ENCODE measurements at places on chromosomes 1 and 21.

- no peak overlapping the region for H3K4me3 ChIP-seq
- no peaks in the 10 kb centered on the region for H3K4me1 ChIP-seq
- H3K27ac ChIP-seq = no peak overlapping the region
- no peaks in the 10 kb centered on the region for H3K36me3 ChIP-seq
- no peaks in the 10 kb centered on the region for H3K27me3 ChIP-seq
- DNase-seq = no peak
These were observed 76.1 kb upstream of the KIAA0040 start for GRCh38 chr1:175268720-175269119.

DNA sequence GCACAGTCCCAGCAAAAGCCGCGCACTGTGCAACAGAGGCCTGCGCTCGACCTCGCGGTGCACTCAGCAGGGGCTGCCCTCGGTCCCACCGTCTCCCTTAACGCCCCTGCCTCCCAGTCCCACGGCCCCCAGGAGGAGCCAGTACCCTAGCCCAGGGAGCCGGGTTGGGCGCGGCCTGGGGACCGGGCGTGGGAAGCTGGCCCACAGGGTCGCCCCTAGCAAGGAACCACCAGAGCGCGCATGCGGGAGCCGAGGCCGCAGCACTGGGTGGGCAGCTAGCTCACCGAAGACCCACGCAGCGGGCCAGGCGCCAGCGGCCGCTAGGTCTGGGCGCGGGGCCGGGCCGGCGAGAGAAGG, 21.6 kb upstream of the ZNF678 start:
- peak; percentile 23 for DNase-seq
- H3K4me1 ChIP-seq = peaks cover 10% of the 10 kb centered on the region
- peaks cover 2% of the 10 kb centered on the region for H3K27me3 ChIP-seq
- peaks cover 4% of the 10 kb centered on the region for H3K36me3 ChIP-seq

GRCh38 chr1:41632781-41633575, 148.5 kb upstream of the EDN2 start:
- H3K27ac ChIP-seq = no peak overlapping the region
- no peaks in the 10 kb centered on the region for H3K36me3 ChIP-seq
- H3K4me3 ChIP-seq = no peak overlapping the region
- no peaks in the 10 kb centered on the region for H3K4me1 ChIP-seq
- no peak for DNase-seq
- H3K27me3 ChIP-seq = no peaks in the 10 kb centered on the region

DNA sequence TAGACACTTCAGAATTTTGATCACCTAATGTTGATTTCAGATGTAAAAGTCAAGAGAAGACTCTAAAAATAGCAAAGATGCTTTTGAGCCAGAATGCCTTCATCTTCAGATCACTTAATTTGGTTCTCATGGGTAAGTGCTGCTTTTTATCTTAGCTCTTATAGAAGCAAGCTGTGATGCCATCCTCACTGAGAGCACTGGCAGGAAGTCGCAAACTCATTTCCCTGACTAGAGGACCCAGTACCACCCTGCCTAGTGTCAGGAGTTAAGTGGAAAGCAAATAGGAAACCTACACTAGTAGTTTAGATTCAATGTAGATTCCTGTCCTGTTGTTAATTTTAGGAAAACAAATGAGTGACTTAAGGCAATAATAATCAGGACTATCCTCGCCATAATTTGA, 12.1 kb downstream of the IFNAR2 start:
- H3K27ac ChIP-seq = no peak overlapping the region
- DNase-seq = no peak
- H3K36me3 ChIP-seq = peaks cover 59% of the 10 kb centered on the region
- H3K27me3 ChIP-seq = peaks cover 7% of the 10 kb centered on the region

- H3K4me3 ChIP-seq = no peak overlapping the region
- peaks cover 6% of the 10 kb centered on the region for H3K4me1 ChIP-seq
- no peaks in the 10 kb centered on the region for H3K36me3 ChIP-seq
These were observed 130.6 kb downstream of the PLPP3 start for GRCh38 chr1:56448529-56449300.

GRCh38 chr1:26911399-26912146, 2.2 kb downstream of the NR0B2 start:
- H3K27me3 ChIP-seq = peaks cover 6% of the 10 kb centered on the region
- H3K27ac ChIP-seq = no peak overlapping the region

DNA sequence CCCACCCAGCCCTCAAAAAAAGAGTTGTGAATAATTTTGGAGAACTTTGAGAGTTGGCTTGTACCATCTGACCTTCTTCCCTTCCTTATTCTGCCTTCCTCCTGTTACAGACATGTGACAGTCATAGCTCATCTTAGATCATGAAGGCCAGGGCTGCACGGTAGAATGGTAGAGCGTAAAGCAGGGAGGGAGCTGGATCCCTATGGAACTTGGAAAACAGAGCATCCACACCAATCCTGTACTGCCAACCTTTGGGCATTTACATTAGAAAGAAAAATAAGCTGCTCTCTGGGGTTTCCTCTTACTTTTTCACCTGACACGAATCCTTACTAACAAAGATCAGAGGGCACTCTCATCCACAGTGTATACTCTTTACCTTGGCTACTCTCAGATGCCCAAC, 121.5 kb downstream of the GPR52 start:
- H3K27me3 ChIP-seq = no peaks in the 10 kb centered on the region
- H3K36me3 ChIP-seq = no peaks in the 10 kb centered on the region
- H3K4me3 ChIP-seq = no peak overlapping the region
- H3K27ac ChIP-seq = no peak overlapping the region
- no peaks in the 10 kb centered on the region for H3K4me1 ChIP-seq

- peaks cover 5% of the 10 kb centered on the region for H3K36me3 ChIP-seq
- H3K4me1 ChIP-seq = no peaks in the 10 kb centered on the region
- H3K27me3 ChIP-seq = peaks cover 12% of the 10 kb centered on the region
- no peak overlapping the region for H3K4me3 ChIP-seq
- no peak for DNase-seq
- H3K27ac ChIP-seq = no peak overlapping the region
These were observed 88.4 kb downstream of the VWA5B1 start for GRCh38 chr1:20379075-20379474.

DNA sequence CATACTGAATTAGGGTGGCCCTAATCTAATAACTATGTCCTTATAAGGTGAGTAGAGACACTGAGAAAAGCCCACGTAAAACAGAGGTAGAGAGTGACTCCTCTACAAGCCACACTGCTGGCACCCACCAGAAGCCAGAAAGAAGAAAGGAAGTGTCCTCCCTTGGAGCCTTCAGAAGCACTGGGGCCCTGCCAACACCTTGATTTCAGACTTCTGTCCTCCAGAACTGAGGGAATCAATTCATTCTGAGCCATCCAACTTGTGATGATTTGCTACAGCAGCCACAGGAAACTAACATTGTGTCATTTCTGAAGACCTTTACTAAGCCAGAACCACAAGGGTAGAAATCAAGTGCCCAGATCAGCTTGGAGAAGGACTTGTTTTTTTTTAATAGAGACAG, 15.0 kb downstream of the GNB1 start:
- no peak overlapping the region for H3K4me3 ChIP-seq
- DNase-seq = no peak
- peaks cover 53% of the 10 kb centered on the region for H3K36me3 ChIP-seq
- H3K27me3 ChIP-seq = peaks cover 13% of the 10 kb centered on the region
- peaks cover 41% of the 10 kb centered on the region for H3K4me1 ChIP-seq

GRCh38 chr1:43300378-43301094, at the start of gene TIE1:
Gene TIE1, plus strand, starts transcription at chr1:43300982. Its CDS starts 90 bp downstream, at chr1:43301072.
- peaks cover 75% of the 10 kb centered on the region for H3K4me1 ChIP-seq
- peak within 1 kb of the TSS; percentile 97 for H3K4me3 ChIP-seq
- H3K27ac ChIP-seq = peak within 1 kb of the TSS; percentile 99
- DNase-seq = peak; percentile 79

DNA sequence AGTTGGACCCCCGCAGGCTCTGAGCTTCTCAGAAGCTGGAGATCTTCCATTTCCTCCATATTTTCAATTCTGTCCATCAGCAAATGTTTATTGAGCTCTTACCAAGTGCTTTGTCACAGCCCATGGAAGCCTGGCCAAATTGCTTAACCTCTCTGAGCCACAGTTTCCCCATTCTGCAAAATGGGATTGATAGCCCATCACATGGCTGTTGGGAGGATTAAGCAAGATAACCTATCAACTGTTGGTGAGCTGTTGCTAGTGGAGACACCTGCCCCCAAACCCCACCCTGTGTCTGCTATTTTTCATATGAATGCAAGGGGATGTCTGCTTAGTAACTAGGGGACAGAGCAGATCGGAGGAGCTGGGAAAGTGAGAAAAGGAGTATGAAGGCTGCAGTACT, 38.3 kb downstream of the CD34 start:
- no peak overlapping the region for H3K27ac ChIP-seq
- H3K36me3 ChIP-seq = no peaks in the 10 kb centered on the region
- no peak overlapping the region for H3K4me3 ChIP-seq
- H3K4me1 ChIP-seq = peaks cover 38% of the 10 kb centered on the region

DNA sequence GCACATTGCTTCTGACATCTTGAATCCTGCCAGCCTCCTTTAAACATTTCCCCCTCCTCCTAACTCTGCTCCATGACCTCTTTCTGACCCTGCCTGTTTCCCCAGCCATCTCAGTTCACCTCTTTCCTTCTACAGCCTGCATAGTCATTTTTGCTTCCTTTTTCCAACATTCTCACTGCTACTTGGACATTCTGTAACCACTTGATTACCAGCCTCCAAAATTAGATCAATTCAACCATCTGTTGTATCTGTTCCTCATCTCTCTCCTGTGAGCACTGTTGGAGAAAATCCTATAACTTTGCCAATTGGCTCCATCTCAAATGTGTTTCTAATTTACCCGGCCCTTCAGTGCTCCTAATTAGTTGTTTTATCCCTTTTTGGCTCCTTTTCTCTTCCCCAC, 27.5 kb upstream of the GPR88 start:
- peaks cover 3% of the 10 kb centered on the region for H3K36me3 ChIP-seq
- H3K4me3 ChIP-seq = no peak overlapping the region
- no peak for DNase-seq
- H3K27me3 ChIP-seq = no peaks in the 10 kb centered on the region

GRCh38 chr1:203548892-203549291, 54.9 kb downstream of the OPTC start:
- no peak for DNase-seq
- no peaks in the 10 kb centered on the region for H3K27me3 ChIP-seq
- H3K4me3 ChIP-seq = no peak overlapping the region
- H3K36me3 ChIP-seq = no peaks in the 10 kb centered on the region
- H3K4me1 ChIP-seq = peaks cover 4% of the 10 kb centered on the region
- no peak overlapping the region for H3K27ac ChIP-seq

GRCh38 chr1:207286786-207287468, 34.6 kb upstream of the CD55 start:
- no peak overlapping the region for H3K4me3 ChIP-seq
- peaks cover 1% of the 10 kb centered on the region for H3K27me3 ChIP-seq
- H3K27ac ChIP-seq = no peak overlapping the region
- peaks cover 19% of the 10 kb centered on the region for H3K4me1 ChIP-seq
- H3K36me3 ChIP-seq = peaks cover 9% of the 10 kb centered on the region

GRCh38 chr1:8962812-8963530, 17.3 kb downstream of the CA6 start:
- no peaks in the 10 kb centered on the region for H3K4me1 ChIP-seq
- peaks cover 11% of the 10 kb centered on the region for H3K27me3 ChIP-seq
- H3K36me3 ChIP-seq = peaks cover 4% of the 10 kb centered on the region
- H3K27ac ChIP-seq = no peak overlapping the region
- DNase-seq = peak; percentile 59

- DNase-seq = no peak
- H3K4me3 ChIP-seq = no peak overlapping the region
- H3K4me1 ChIP-seq = no peaks in the 10 kb centered on the region
- H3K27ac ChIP-seq = no peak overlapping the region
These were observed 64.8 kb downstream of the MYOM3 start for GRCh38 chr1:24047110-24047477.

- H3K4me3 ChIP-seq = no peak overlapping the region
- DNase-seq = no peak
- peaks cover 5% of the 10 kb centered on the region for H3K27me3 ChIP-seq
- H3K4me1 ChIP-seq = peaks cover 37% of the 10 kb centered on the region
- peak overlapping the region; percentile 7 for H3K27ac ChIP-seq
These were observed 213.4 kb downstream of the APP start for GRCh38 chr21:25956993-25957714.

DNA sequence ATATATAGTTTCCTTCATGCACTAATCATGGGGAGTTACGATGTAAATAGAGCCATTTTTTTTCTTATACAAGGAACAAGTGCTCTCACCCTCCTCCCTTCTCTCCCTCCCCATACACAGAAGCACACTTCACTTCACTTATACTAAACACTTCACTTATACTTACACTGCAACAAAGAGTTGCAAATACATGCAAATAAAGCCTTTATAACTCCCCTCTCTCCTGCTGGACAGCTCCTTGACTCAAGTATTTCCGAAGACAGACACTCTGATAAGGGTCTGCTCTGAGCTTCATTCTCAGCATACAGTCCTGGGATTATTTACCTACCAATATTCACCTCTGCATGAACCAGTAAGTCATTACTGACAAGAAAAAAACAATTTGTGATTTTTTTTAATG, 35.6 kb upstream of the ERG start:
- no peak for DNase-seq
- H3K36me3 ChIP-seq = no peaks in the 10 kb centered on the region
- H3K4me3 ChIP-seq = no peak overlapping the region

GRCh38 chr1:6281511-6282402, 20.9 kb upstream of the GPR153 start:
- no peak overlapping the region for H3K27ac ChIP-seq
- H3K4me1 ChIP-seq = no peaks in the 10 kb centered on the region
- peaks cover 6% of the 10 kb centered on the region for H3K27me3 ChIP-seq
- H3K36me3 ChIP-seq = peaks cover 8% of the 10 kb centered on the region
- no peak for DNase-seq

GRCh38 chr1:200872446-200873115, at the start of gene GPR25:
Gene GPR25, plus strand, starts transcription at chr1:200872981. Its CDS starts 57 bp downstream, at chr1:200873038.
- H3K4me3 ChIP-seq = no peak within 1 kb of the TSS
- H3K36me3 ChIP-seq = no peaks in the 10 kb centered on the region
- peaks cover 7% of the 10 kb centered on the region for H3K27me3 ChIP-seq
- peaks cover 10% of the 10 kb centered on the region for H3K4me1 ChIP-seq

DNA sequence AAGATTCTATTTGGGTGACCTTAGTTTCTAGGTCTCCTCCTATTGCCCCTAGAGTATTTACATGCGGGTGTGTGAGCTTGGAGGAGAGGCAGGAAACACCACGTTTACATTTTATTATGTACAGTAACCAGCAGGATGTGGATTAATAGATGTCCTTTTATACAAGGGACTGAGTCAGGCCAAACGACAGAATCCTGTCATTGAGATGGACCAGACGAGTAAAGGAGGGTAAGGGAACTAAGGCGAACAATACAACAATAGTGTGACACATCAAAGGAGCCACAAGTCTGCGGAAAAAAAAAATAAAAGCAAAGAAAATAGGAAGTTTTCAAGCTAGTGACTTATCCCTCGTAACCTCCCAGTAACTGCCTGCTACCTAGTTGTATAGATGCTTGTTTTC, 151.1 kb downstream of the GABPA start:
- peaks cover 71% of the 10 kb centered on the region for H3K36me3 ChIP-seq
- H3K27me3 ChIP-seq = peaks cover 28% of the 10 kb centered on the region
- DNase-seq = no peak
- H3K27ac ChIP-seq = peak overlapping the region; percentile 93

DNA sequence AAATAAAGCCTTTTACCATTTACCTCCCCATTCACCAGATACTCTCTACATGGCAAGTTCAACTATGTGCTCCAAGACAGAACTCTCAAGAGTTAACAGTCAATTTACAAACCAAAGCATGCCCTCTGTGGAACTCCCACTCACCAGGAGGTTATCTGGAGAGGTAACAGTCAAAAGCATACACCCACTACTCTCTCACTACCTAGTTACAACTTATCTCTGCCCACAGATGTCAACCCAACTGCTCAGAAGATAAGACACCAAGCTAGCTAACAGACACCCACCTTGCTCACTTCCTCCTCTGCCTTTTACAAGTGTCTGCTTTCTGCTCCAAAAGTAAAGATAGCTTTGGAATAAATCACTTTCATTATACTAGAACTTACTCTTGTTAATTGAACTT, 131.0 kb downstream of the TRIM33 start:
- H3K27ac ChIP-seq = no peak overlapping the region
- H3K4me1 ChIP-seq = no peaks in the 10 kb centered on the region
- no peak for DNase-seq
- H3K4me3 ChIP-seq = no peak overlapping the region
